ENCODE measurements at places on chromosomes 6 and 20. TPM values are rescaled to one million over a fixed set of nuclear protein-coding genes. Genes with fewer than 3 reads are reported as not detected.

The DZANK1 gene
- total RNA-seq = 0.38 TPM

The TGM3 gene
- total RNA-seq = not detected

The RUNX2 gene
- not detected for total RNA-seq

The DDX43 gene
- total RNA-seq = 1.3 TPM

The SLC17A1 gene
- total RNA-seq = not detected

The PPIL6 gene
- total RNA-seq = 0.76 TPM

The C2 gene
- total RNA-seq = not detected

The ETV7 gene
- 0.13 TPM for total RNA-seq

The FAM83B gene
- total RNA-seq = not detected

The KCNK16 gene
- total RNA-seq = not detected

The TOX2 gene
- total RNA-seq = 1.0 TPM

The YWHAB gene
- total RNA-seq = 92.7 TPM
